Activated T-cell treated with anti-CD3 and anti-CD28 coated beads for 1 hour (primary cell): ENCODE measurements at places on chromosomes 3 and 15.

- DNase-seq, result no peak
Measured at GRCh38 chr15:40829115-40829514, 607 bp upstream of the PPP1R14D start.

DNA sequence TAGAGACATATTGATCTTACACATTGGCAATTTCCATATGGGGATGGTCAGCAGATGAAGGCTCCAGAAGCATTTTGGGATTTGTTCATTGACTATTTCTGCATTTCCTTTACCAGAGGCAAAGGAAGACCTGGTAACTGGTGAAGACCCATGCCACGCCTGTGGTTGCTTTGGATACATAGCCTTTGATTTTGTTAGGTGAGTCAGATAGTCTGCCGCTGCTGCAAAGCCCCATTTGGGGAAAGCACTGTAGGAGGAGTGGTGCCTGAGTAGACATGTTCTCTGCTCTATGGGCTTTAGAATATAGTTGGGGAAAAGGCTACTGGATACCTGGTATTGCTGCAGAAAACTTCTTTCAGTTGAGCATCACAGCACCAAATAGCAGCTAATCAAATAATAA is 56.8 kb downstream of the TFG start:
- DNase-seq, result no peak

- DNase-seq, result no peak
Measured at GRCh38 chr3:149388001-149388440, 10.6 kb upstream of the TM4SF1 start.

- DNase-seq, result no peak
Measured at GRCh38 chr15:33071451-33071850, 123.1 kb downstream of the FMN1 start.

DNA sequence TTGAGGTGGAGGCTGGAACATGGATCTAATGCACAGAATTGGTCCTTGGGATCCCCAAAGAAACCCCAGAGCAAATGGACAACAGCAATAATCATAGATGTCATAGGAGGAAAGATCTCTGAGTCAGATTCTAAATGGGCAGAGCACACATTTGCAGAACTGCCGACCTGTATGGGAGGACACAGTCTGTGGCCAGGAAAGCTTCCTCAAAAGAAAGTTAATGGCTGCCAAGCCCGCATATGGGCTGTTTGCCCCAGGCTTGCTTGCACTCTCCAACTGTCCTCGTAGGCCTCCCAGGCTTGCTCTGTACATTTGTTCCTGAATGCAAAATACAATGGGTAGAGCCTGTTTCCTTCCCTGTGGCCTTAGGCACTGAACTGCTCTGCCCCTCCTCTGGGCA is 102.0 kb upstream of the PLXNA1 start:
- DNase-seq, result no peak

DNA sequence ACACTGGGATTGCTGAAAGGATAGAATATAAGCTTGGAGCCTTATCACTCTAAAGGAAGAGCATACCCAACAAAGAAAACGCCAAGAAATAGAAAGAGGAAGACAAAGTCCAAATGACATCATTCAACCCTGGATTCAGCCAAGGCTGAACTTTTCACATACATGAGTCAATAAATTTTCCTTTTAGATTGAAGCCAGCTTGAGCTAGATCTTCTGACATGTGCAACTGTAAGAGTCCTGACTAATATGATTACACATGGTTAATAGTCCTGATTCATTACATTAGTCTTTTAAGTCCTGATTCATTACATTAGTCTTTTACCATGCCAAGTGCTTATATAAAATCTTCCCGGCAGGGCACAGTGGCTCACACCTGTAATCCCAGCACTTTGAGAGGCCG is 13.6 kb upstream of the DENND6A start:
- DNase-seq, result no peak
